ENCODE measurements at places on chromosomes 4 and X. TPM values are rescaled to one million over a fixed set of nuclear protein-coding genes. Genes with fewer than 3 reads are reported as not detected.
A peak's percentile ranks its signal among the peaks of the same experiment; 100 is the strongest.

GRCh38 chr4:55346851-55347255, 811 bp downstream of the SRD5A3 start:
- DNase-seq = no peak

DNA sequence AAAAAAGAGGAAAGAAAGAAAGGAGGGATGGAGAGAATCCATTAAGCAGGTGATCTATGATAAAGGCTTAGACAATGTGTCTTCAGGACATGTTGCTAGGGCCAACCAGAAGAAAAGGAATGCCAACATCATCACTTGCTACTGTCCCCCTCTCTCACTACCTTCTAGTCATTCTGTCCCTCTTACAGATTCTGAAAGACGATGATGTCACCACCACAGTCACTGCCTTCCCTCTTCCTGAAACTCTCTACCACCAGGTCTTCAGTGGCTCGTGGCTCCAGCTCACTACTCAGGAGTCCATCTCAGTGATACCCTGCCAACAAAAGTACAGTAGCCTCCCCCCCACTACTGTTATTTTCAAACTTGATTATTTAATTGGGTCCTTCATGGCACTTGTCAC, 64.0 kb downstream of the KCNIP4 start:
- no peak for DNase-seq

DNA sequence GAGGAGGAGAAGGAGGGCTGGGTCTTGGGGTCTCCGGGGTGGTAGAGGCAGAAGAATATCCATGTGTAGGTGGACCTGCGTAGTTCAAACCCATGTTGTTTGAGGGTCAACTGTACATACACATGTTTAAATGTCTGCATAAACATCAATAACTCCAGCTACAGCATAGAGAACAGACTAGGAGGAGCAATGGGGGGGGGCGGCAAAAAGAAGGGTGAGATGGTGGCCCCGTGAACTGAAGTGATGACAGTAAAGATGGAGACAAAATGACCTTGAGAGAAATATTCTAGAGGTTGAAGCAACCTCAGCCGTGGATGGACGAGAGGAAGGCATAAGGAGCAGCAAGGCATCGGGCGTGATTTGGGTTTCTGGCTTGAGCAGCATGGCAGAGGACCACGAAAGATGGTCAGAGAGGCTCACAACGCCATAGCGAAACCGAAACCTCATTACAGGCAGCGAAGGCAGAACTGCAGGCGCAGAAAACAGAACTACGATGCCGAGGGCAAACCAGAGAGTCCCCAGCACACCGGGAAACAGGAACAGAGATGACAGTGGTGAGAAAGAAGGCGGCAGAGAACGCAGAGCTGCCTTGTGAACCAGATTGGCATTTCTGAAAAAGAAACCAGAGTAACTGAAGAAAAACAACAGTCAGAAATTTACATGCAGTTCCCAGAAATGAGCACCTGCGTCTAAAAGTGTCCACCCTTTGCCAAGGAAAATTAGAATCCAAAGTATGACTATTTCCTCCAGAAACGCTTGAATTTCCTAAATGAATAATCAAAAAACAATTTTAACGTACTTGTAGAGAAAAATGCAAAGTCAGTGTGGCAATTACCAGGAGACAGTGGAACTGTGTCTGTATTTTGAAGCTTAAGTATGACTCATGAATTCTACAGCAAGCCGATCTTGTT, 50.3 kb upstream of the ENPP6 start:
- no peak for DNase-seq

DNA sequence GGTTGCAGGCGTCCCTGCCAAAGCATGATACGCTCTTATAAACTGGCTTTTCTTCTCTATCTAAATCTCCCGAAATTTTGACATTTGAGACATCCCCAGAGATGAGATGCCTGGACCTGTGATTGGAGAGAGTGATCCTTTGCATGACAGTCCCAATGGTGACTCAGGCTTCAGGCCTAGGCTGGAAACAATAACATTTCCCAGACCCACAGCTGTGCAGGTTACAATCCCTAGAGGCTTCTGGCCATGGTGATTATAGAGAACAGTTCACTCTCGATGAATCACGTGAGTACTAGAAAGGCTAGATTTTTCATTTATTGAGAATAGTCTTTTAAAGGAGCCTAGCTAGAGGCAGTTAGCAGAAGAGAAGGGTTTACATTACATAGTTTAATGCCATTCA, 75.9 kb downstream of the SPATA18 start:
- peak; percentile 31 for DNase-seq

DNA sequence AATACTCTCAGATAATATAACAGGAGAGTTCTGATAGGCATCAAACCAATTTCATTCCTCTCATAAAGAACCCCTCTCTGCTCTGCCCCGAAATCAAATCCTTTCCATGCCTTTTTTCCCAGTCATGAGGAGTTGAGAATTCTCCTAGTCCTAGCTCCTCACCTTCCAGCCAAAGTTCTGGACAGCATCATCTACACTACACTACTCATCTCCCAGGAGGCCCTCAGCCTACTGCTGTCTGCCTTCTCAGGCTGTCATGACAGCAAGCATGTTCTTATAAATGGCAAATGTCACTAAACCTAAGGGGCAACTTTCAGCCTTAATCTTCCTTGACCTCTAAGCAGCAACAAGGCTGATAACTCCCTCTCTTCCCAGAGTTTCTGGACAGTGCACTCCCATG, 26.6 kb downstream of the MAPK10 start:
- DNase-seq = no peak

DNA sequence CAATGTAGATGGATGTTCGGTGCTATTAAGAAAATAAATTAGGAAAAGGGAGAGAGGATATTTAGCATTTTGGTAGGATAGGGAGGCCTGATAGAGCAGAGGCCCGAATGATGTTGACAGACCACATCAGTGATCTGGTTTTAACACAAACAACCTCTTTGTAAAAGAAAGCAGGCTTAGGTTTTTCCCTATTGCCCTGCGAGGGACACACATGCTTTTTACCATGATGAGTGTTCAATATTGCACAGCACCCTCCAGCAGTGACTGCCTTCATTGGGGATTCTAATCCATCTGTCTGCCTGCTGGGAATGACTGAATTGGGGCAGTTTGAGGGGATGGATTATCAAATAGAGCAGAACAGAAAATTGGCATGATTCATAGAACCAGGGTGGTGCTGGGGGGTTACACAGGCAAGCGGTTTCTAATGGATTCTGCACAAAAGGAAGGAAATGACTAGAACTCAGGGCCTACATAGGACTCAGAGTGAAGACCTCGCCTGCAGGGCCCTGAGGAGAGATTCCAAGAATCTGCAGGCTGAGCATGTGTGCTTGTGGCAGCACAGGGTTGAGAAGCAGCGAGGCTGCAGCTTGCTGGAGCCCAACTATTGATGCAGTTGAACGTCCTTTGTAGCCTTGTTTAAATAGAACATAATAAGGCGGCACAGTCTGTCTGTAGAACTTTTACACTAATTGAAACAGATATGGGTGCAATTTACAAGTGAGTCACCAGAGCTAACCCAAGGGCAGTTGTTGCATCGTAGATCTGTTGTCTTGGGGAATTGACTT, 58.0 kb downstream of the RHOH start:
- DNase-seq = no peak

The QRFPR gene
- not detected for total RNA-seq

The GPR34 gene
- total RNA-seq = 0.95 TPM

The PCDH10 gene
- not detected for total RNA-seq

The TRIM61 gene
- not detected for total RNA-seq

Measured in gastrocnemius medialis (tissue), 4 donors.